ENCODE measurements at places on chromosomes 2 and 18.

GRCh38 chr2:156437272-156437930 lies 1.2 kb downstream of the GPD2 start:
- DNase-seq: no peak

DNA sequence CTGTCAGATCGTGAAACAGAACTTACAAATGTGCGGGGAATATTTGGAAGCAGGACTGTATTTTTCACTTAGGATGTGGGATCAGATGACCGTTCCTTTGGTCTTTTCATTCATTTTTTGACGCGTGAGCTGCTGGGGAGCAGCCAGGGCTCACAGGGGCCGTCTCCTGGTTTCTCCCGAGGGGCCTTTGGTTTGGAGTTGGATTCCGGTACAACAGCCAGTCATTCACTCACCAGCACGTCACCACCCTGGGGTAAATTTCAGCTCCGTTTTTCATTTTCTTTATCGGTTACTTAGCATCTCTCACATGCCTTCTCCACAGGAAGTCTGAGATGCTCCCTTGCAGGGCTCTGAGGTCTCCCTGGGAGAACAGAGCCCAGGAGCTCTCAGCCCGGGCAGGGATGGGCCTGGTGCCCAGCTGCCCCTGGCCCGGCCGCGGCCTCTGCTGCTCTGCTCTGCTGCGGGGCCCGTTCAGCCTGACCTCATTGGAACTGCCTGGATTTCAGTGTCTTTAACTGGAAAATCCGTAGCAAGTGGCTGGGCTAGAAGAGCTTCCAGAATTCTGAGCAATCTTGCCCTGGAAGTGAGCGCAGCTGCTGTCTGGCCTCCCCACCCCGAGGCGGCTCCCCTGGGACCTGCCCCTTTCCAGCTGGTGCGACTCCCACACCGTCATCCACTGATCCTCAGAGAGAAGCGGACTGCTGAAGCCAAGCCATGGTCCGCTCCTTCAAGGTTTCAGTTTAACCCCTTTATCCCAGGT lies 335.6 kb downstream of the EIPR1 start:
- DNase-seq: no peak

DNA sequence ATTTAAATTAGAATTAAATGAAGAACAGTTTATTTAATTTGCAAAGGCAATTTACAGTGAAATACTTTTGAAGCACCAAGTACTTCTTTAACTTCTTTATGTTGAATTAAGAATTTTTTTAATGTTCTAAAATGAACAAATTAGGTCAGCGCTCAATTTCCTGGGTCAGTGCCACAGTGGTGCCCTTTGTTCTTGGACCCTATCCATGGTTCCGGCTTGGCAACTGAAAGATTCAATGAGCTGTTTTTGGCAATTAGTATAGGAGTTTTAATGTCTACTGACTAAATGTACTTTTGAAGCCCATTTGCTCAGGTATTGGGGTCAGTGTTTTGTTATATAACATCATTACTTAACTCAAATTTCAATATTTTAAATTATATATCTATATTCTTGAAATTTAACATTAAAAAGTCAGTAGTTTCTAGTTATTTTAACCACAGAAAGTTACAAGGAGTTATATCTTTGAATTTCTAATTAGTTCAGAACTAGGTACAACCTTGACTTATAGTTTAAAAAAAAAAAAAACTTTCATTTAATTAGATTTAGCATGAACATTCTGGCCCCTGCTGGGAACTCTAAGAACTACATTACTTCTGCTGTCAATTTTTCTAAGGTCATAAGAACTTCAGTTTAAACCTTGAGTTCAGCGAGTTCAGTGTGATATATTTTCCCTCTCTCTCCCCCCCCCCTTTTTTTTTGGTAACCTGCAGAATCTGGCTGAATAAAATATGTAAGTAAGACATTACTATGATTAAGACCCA lies 7.6 kb upstream of the MSTN start:
- DNase-seq: no peak

DNA sequence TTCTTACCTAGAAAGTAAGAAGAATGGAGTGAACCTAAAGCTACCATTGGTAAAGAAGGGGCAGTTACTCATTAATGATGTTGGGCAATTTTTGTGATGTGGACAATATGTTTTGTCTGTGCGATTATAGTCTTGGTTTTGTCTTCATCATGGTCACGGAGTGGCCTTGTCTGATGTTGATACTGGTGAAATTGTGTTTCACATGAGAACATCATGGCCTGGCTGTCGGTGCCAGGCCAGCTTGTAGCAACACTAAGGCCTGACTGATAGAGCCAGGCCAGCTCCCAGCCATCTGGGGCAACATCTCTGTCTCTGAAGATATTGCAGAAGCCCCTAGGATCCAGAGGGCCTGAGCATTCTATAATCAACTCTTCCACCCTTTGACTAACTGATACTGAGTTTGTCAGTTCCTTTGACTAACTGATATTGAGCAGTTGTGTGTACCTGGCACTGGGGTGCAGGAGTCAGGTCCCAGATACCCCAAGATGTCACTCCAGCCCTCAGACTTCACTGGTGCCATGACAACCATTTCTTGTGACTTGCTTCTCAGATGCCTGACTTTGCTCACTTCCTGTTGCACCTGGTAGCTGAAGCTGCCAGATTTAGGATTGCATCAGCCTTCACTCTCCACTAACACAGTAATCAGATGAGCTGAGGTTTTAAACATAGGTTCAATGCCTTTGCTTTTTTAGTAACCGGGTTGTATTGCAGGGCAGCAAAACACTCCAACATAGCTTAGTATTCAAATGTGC lies 62.5 kb downstream of the RPIA start:
- no peak for DNase-seq

DNA sequence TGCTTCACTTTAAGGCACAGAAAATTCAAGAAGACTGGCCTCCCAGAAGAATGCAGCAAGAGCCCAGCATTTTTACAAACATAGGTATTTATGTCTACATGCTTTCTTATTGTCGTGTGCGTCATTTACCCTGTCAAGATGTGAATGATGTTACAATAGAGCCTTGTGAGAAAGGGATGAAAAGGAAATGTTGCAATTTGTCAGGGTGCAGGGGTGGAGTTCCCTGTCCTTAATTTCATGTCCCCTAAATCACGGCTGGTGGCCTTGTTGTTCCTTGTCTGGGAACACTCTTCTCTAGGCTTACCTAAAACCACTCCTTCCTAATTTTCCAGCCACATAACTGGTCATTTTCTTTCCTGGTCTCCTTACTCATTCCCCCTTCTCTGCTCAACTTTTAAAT lies 194.2 kb downstream of the TXNL1 start:
- no peak for DNase-seq

DNA sequence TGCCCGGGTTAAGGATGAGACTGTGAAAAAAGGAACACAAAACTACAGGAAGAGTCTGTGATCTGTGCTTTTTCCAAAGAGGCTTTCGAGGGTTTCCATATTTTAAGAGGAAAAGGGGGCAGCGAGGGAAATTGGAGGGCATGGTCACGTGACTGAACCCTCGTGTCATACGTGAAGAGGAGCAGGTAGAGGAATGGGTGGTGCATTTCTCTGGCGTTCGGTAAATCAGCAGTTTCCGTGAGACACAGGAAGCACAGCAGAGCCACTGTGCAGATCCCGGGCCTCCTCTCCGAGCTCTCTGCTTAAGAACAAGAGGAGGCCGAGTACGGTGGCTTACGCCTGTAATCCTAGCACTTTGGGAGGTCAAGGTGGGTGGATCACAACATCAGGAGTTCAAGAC lies 219.7 kb downstream of the NDUFA10 start:
- DNase-seq: no peak

- no peak for DNase-seq
These were observed 62.0 kb downstream of the HNRNPLL start for GRCh38 chr2:38540580-38541286.
